A172 (cell line): ENCODE measurements at places on chromosomes 3 and 15.

DNA sequence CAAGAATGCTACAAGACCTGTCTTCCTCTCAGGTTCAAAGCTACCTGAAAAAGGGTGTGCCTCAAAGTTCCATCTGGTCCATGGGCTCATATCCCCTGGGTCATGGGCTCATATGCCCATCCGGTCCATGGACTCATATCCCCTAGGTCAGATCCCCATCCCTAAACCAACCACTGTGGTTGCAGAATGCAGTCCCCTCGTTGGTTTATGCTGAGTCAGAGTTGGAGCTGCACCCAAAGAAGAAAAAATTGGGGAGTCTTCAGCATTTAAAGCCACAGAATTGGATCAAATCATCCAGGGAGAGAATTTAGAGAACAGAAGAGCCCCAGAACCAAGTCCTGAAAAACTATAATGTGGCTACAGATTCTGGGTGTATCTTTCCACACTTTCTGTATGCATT lies 71.5 kb upstream of the IL12A start:
- no peak for DNase-seq

GRCh38 chr15:77075528-77075927 lies 4.6 kb upstream of the TSPAN3 start:
- peak; percentile 82 for DNase-seq

DNA sequence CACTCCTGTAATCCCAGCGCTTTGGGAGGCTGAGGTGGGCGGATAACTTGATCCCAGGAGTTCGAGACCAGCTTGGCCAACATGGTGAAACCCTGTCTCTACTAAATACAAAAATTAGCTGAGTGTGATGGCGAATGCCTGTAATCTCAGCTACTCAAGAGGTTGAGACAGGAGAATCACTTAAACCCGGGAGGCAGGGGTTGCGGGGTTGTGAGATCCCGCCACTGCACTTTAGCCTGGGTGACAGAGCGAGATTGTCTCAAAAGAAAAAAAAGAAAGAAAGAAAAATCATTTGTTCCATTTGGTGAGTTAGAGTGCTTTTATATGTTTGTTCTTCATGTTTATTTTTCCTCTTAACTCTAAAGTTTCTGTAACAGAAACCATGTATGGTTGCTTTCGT lies 7.3 kb downstream of the NCK1 start:
- no peak for DNase-seq

GRCh38 chr3:114660124-114660523 lies 366.3 kb downstream of the TIGIT start:
- DNase-seq, result peak; percentile 16

DNA sequence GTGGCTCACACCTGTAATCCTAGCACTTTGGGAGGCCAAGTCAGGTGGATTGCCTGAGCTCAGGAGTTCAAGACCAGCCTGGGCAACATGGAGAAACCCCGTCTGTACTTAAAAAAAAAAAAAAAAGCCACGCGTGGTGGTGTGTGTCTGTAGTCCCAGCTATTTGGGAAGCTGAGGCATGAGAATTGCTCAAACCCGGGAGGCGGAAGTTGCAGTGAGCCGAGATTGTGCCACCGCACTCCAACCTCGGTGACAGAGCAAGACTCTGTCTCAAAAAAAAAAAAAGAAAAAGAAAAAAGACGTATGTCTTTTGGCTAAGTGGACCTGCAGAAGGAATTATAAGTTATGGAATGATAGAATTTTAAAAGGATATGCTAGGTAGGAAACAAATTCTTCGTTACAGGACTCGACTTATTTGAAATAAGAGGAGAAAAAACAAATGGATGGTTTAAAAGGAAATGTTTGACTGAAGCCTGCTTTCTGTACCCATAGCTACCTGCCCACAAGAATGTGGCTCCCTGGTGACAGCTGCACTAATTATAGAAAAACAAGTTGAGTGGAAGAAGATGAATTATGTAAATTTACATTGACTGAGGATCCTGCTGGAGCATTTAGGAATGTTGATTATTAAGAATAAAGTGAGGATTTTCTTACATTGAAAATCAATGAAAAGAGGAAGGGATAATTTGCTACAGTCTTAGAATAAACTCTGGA lies 36.0 kb upstream of the SKIL start:
- peak; percentile 26 for DNase-seq
